ENCODE measurements at places on chromosomes 6 and 20. TPM values are rescaled to one million over a fixed set of nuclear protein-coding genes. Genes with fewer than 3 reads are reported as not detected.

The EPPIN gene
- total RNA-seq = not detected

The WFDC10B gene
- total RNA-seq = not detected

The TMEM244 gene
- not detected for total RNA-seq

The RNF39 gene
- total RNA-seq = not detected

The ECHDC1 gene
- 60.9 TPM for total RNA-seq

The OPRM1 gene
- not detected for total RNA-seq

The ZNF334 gene
- total RNA-seq = 1.9 TPM

The OR2H2 gene
- total RNA-seq = not detected

The MOG gene
- total RNA-seq = not detected

The PTK7 gene
- total RNA-seq = 199 TPM

The LHFPL5 gene
- not detected for total RNA-seq

The SUMO4 gene
- total RNA-seq = 2.6 TPM

The TCP11 gene
- 0.32 TPM for total RNA-seq

The CDH4 gene
- 1.3 TPM for total RNA-seq

The IL17A gene
- total RNA-seq = not detected

All from fibroblast of villous mesenchyme (primary cell).